Kidney (tissue), 22 donors: ENCODE measurements at places on chromosomes 5 and 9. TPM values are rescaled to one million over a fixed set of nuclear protein-coding genes. Genes with fewer than 3 reads are reported as not detected.

LCP2 gene
- 4.6 TPM for polyA plus RNA-seq

IL11RA gene
- 17.7 TPM for polyA plus RNA-seq

SPATA24 gene
- 21.6 TPM for polyA plus RNA-seq

TXNDC8 gene
- polyA plus RNA-seq = not detected

OTP gene
- not detected for polyA plus RNA-seq

KCNT1 gene
- polyA plus RNA-seq = 0.15 TPM
